ENCODE measurements at places on chromosomes 6 and 20. TPM values are rescaled to one million over a fixed set of nuclear protein-coding genes. Genes with fewer than 3 reads are reported as not detected.

- peak; percentile 55 for DNase-seq
- peaks cover 17% of the 10 kb centered on the region for H3K27me3 ChIP-seq
- H3K4me1 ChIP-seq = no peaks in the 10 kb centered on the region
- peaks cover 12% of the 10 kb centered on the region for H3K36me3 ChIP-seq
- no peak overlapping the region for H3K27ac ChIP-seq
- H3K4me3 ChIP-seq = peak overlapping the region; percentile 95
These were observed 1.6 kb upstream of the TOMM6 start for GRCh38 chr6:41785689-41786450.

GRCh38 chr6:63940056-63940455, 304.5 kb downstream of the PHF3 start:
- DNase-seq = no peak
- no peak overlapping the region for H3K27ac ChIP-seq
- peaks cover 3% of the 10 kb centered on the region for H3K36me3 ChIP-seq
- H3K4me3 ChIP-seq = no peak overlapping the region
- H3K4me1 ChIP-seq = no peaks in the 10 kb centered on the region

Gene ULBP2
- not detected for total RNA-seq

DNA sequence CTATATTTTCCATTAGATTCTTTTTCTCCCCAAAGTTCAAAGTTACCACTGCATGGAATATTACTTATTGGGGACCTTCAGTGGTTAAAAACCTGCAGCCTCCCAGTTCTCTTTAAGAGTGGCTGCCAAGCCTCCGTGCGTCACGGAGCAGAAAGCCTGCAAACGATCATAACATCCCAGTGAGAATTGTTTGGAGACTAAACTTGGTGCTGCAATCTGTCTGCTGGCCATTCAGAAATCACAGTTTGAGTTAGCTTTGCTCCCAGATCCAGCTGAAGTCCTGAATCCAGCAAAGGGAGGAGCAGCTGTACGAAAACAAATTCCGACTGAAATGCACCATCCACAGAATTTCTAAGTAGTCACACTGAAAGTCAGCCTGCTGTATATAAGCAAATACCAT, 213.5 kb upstream of the PDE10A start:
- no peak overlapping the region for H3K27ac ChIP-seq
- peaks cover 4% of the 10 kb centered on the region for H3K36me3 ChIP-seq
- no peaks in the 10 kb centered on the region for H3K4me1 ChIP-seq
- DNase-seq = no peak
- H3K4me3 ChIP-seq = no peak overlapping the region

DNA sequence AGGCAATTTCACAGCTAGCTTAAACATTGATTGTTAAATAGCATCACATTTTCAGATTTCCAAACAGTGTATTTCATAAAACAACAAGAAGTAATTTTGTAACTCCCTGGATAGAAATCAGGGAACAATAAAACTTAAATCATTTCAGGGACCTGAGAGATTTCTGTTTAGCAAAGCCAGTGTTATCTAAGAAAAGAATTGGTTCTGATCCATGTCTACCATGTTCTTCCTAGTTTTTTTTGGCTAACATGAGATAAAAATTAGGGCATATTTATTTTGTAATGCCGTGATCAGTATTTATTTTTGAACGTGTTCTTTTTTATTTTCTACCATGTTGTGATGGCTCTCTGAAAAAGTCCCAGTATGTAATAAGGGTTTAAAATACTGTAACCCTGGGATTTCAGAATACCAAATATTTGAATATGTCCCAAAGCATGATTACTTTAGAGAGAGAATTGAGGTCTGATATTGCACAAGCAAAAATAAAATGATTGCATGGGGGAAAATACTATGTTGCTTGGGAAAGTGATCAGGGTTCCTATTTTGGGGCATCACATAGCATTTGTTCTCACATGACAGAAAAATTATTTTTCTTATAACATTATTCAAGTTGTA, 188.7 kb upstream of the CEP162 start:
- H3K36me3 ChIP-seq = no peaks in the 10 kb centered on the region
- H3K4me1 ChIP-seq = no peaks in the 10 kb centered on the region
- no peaks in the 10 kb centered on the region for H3K27me3 ChIP-seq
- no peak overlapping the region for H3K4me3 ChIP-seq
- no peak overlapping the region for H3K27ac ChIP-seq
- DNase-seq = no peak

DNA sequence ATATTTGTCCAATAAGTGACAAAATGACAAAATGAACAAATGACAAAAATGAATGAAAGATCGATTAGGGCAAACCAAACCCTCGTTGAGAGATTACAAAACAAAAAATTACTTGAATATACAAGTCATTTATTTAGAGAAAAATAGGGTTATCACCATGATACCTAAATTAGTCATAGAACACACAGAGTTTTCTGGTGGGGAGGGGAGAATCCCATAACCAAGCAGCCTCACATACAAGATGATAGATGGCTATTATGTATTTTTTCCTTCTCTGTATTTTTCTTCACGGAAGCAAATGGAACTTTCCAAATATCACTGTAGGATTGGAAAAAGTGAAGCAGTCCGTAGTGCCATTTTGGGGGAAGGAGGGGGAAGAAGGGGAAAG, 28.5 kb upstream of the BMP6 start:
- no peaks in the 10 kb centered on the region for H3K36me3 ChIP-seq
- H3K27ac ChIP-seq = no peak overlapping the region
- no peaks in the 10 kb centered on the region for H3K27me3 ChIP-seq
- peaks cover 2% of the 10 kb centered on the region for H3K4me1 ChIP-seq
- DNase-seq = no peak
- no peak overlapping the region for H3K4me3 ChIP-seq

- no peak for DNase-seq
- H3K27ac ChIP-seq = no peak overlapping the region
- H3K36me3 ChIP-seq = peaks cover 17% of the 10 kb centered on the region
These were observed 50.4 kb downstream of the PRND start for GRCh38 chr20:4772132-4772531.

- no peak overlapping the region for H3K4me3 ChIP-seq
- H3K27me3 ChIP-seq = no peaks in the 10 kb centered on the region
- no peak for DNase-seq
These were observed 60.4 kb upstream of the AKAP12 start for GRCh38 chr6:151179321-151179720.

Gene KCNQ2
- 71.5 TPM for total RNA-seq

Gene RAMACL
- 0.29 TPM for total RNA-seq

GRCh38 chr6:106477790-106478189, 117.3 kb downstream of the CRYBG1 start:
- no peaks in the 10 kb centered on the region for H3K27me3 ChIP-seq
- no peaks in the 10 kb centered on the region for H3K4me1 ChIP-seq
- DNase-seq = no peak
- H3K4me3 ChIP-seq = no peak overlapping the region

- H3K27ac ChIP-seq = no peak overlapping the region
These were observed 16.1 kb upstream of the TNFAIP3 start for GRCh38 chr6:137850816-137851602.

Gene GRIK2
- total RNA-seq = 0.90 TPM

Gene SLC13A3
- total RNA-seq = 17.5 TPM

DNA sequence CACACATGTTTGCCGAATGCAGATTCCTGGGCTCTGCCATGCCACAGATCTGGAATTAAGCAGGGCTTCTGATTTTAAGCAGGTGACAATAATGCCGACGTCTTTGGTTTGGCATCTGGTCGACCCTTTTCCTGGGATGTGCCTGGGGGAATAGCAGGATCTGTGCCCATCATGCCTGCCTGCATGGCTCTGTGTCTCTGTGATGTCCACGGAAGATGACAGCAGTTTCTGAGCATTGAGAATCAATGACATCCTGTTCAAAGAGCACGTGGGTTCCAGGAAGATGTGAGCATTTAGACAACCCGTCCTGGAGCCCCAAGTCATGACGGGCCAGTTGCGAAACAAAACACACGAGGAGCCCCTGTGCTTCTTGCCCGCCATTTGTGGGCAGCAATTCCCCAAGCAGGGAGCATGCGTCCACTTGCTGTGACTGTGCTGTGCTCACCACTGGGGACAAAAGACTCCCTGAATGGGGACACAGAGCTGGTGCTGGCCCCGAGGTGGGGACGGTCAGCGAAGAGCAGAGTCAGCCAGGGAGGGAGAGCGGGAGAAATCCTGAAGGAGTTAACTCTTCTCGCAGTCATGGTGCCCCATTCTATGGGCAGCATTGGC, 110.1 kb downstream of the ERMARD start:
- no peaks in the 10 kb centered on the region for H3K4me1 ChIP-seq
- DNase-seq = no peak
- H3K27me3 ChIP-seq = no peaks in the 10 kb centered on the region
- H3K36me3 ChIP-seq = peaks cover 9% of the 10 kb centered on the region

- DNase-seq = no peak
- H3K27me3 ChIP-seq = no peaks in the 10 kb centered on the region
- H3K4me1 ChIP-seq = no peaks in the 10 kb centered on the region
- no peak overlapping the region for H3K4me3 ChIP-seq
- no peaks in the 10 kb centered on the region for H3K36me3 ChIP-seq
These were observed 64.5 kb downstream of the OR2B2 start for GRCh38 chr6:27847706-27848105.

- DNase-seq = no peak
- H3K27ac ChIP-seq = no peak overlapping the region
- no peaks in the 10 kb centered on the region for H3K4me1 ChIP-seq
- H3K27me3 ChIP-seq = no peaks in the 10 kb centered on the region
- H3K36me3 ChIP-seq = no peaks in the 10 kb centered on the region
These were observed 243.1 kb upstream of the SLC35B3 start for GRCh38 chr6:8678466-8678865.

Gene HLA-DMB
- total RNA-seq = 1.7 TPM

DNA sequence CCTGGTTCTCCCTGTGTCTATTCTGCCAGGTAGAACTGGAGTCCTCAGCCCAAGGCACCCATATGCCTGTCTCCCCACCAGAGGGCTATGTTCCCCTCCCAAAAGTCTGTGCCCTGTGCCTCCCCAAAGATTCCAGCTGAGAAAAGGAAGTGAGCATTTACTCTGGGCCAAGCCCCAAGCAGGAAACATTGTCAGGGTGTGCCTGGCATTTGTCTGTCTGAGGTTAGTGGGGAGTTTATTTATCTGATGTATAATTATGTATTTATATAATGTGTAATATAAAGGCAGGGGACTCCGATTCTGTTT, 5.6 kb downstream of the GDF5 start:
- no peaks in the 10 kb centered on the region for H3K36me3 ChIP-seq
- H3K27ac ChIP-seq = no peak overlapping the region
- no peaks in the 10 kb centered on the region for H3K4me1 ChIP-seq
- H3K4me3 ChIP-seq = no peak overlapping the region

Gene ZDHHC14
- total RNA-seq = 1.7 TPM

Gene MYB
- 5.8 TPM for total RNA-seq

GRCh38 chr6:132190097-132190814, 211.0 kb downstream of the MOXD1 start:
- H3K4me3 ChIP-seq = no peak overlapping the region
- H3K4me1 ChIP-seq = no peaks in the 10 kb centered on the region
- no peaks in the 10 kb centered on the region for H3K36me3 ChIP-seq

- no peaks in the 10 kb centered on the region for H3K27me3 ChIP-seq
- no peak overlapping the region for H3K4me3 ChIP-seq
- no peaks in the 10 kb centered on the region for H3K36me3 ChIP-seq
- no peak for DNase-seq
- H3K27ac ChIP-seq = no peak overlapping the region
- H3K4me1 ChIP-seq = peaks cover 3% of the 10 kb centered on the region
These were observed 359.4 kb downstream of the EPHA7 start for GRCh38 chr6:93059911-93060310.

GRCh38 chr6:20922743-20923142, 388.5 kb downstream of the CDKAL1 start:
- no peaks in the 10 kb centered on the region for H3K27me3 ChIP-seq
- DNase-seq = no peak
- no peak overlapping the region for H3K4me3 ChIP-seq

DNA sequence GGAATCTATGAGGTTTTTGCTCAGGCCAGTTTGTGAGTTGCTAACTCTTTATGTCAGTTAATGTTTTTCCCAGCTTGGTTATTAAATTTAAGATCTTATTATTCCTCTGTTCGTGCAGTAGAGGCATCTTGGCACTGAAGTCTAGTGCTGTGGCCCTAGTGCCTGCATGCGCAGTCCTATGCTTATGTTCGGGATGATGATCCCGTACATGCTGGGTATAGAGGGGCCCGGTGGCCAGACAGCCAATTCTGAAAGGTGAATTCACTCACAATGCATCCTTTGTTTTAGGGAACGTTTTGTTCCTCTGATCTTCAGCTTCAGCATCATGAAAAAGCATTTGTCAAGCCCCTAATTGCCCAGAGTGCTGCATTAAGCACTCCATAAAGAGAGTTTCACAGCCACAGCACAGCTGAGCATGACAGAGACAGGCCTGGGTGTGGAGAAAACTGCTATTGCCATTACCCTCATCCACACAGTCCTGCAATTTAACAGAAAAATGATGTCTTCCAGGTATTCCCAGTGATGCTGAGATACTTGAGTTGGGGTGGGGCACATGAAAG, 39.8 kb upstream of the BACH2 start:
- H3K4me1 ChIP-seq = no peaks in the 10 kb centered on the region
- H3K27me3 ChIP-seq = no peaks in the 10 kb centered on the region
- no peak overlapping the region for H3K4me3 ChIP-seq
- DNase-seq = no peak
- H3K27ac ChIP-seq = no peak overlapping the region

DNA sequence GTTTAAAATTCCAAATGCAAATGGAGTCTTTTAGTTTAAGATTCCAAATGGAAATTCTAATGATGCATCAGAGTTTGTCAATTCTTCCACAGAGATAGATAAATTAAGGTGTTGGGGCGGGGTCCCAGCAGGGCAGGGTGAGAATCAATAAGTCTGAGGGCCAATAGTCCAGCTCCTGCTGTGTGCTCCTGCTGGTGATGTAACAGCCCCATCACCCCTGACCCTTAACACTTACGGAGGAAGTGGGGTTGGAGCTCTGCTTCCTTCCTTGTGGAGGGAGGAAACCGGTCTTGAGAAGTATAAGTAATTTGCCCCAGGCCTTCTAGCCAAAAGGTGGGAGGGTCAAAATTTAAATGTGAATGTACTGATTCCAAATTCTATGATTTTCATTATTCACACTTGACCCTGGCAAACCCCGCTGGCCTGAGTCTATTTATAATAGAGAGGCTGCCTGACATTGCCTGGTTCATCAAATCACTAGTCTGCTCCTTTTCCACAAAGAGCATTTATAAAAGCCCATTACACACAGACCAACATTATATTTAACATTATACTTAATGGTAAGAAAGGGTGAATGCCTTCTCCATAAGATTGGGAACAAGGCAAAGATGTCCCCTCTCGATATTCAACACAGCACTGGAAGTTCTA, 17.2 kb downstream of the ZBTB2 start:
- no peaks in the 10 kb centered on the region for H3K27me3 ChIP-seq
- DNase-seq = peak; percentile 62
- H3K4me3 ChIP-seq = no peak overlapping the region
- peaks cover 12% of the 10 kb centered on the region for H3K36me3 ChIP-seq

Gene COL12A1
- total RNA-seq = 1.4 TPM

- no peak overlapping the region for H3K27ac ChIP-seq
- peaks cover 14% of the 10 kb centered on the region for H3K36me3 ChIP-seq
- peaks cover 3% of the 10 kb centered on the region for H3K4me1 ChIP-seq
- no peak for DNase-seq
These were observed 3.5 kb downstream of the AKIRIN2 start for GRCh38 chr6:87698547-87699006.

Measured in H9 (cell line).